Non-pigmented ciliary epithelial cell (primary cell): ENCODE measurements at places on chromosomes 7 and 10.

DNA sequence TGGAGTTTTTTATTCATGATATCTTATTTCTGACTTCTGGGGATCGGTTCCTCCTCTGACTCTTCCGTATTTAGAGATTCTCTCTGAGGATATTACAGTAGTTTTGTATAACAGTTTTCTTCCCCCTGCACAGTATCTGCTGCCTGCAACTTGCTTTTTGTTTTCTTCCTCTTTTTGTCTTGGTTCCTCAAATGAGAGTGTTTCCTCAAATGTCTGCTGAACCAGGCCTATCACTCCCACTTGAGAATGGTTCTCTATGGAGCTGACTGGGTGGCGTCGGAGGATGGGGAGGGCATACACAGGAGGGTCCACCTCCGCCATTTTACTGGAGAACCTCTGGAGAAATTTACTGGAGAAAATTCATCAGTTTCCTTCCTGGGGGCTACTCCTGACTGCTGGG, 27.7 kb downstream of the ARHGAP22 start:
- no peak for DNase-seq

GRCh38 chr10:63384001-63384400, 81.8 kb downstream of the JMJD1C start:
- DNase-seq, result no peak

DNA sequence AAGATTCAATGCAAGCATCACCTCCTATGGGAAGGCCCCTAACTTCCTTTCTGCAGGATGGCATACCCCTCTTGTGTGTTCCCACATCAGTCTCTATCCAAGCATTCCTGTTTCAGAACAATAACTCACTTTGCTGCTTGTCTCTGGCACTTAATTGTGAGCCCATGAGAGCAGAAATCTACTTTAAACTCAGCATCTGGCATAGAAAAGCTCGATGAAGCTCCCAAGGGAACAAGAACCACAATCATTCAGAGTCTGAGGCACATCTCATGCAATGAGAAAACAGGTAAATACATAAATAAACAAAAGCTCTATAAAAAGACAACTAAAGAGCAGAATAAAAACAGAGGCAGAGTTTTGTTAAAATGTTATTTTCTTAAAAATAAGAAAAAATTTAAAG, 66.2 kb downstream of the VPS41 start:
- DNase-seq, result no peak

DNA sequence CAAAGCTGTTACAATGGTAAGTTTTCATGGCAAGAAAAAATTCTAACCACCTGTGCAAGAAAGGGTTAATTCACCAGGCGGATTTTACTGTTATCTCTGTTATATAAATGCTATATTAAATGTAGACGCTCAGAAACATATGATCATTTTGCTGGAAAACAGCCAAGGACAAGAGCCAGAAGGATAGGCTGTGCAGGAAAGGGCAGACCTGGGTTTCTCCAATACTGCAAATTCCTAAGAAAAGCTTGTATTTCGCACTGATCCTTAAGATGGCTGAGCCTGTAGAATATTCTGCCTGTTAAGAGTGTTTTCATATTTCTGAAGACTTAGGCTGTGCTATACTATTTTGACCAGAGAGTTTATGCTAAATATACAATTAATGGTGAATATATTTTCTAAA, 564.1 kb upstream of the KCND2 start:
- no peak for DNase-seq

- no peak for DNase-seq
These were observed 282.9 kb upstream of the LYZL1 start for GRCh38 chr10:29005988-29006387.

DNA sequence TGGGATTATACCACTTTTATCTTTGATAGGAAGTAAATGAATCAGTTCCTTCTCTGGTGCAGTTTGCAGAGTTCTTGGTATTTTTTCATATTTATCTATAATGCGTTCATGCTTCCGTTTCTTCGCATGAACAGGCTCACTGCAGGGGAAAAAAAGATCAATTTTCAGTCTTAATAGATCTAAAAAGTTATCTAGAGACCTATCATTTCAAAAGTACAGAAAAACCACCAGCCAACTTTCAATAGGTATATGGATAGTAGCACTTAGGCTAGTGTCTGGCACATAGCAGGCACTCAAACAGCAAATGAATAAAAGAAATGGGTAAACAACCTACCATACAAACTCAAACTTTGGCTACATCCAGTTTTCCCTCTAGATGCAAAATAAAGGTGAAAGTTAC, 5.5 kb downstream of the NOC3L start:
- no peak for DNase-seq

DNA sequence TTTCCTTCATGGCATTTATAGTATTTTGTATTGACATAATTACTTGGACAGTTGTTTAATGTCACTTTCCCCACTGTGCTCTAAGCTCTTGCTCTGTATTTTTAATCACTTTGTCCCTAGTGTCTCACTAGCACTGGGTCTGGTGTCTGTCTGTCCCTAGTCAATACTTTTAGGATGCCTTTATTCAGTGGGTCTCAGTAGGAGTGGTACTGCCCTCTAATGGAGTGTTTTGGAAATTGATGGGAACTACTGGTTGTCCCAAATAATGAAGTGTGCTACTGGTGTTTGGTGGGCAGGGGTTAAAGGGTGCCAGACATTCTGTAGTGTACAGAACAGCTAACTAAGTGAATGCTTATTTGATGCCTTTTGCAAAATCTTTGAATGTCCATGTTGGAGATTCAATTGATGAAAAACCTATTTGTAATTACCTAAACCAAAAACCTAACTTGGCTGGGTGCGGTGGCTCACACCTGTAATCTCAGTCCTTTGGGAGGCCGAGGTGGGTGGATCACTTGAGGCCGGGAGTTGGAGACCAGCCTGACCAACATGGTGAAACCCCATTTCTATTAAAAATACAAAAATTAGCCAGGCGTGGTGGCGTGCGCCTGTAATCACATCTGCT, 33.3 kb downstream of the CDK14 start:
- DNase-seq, result no peak

DNA sequence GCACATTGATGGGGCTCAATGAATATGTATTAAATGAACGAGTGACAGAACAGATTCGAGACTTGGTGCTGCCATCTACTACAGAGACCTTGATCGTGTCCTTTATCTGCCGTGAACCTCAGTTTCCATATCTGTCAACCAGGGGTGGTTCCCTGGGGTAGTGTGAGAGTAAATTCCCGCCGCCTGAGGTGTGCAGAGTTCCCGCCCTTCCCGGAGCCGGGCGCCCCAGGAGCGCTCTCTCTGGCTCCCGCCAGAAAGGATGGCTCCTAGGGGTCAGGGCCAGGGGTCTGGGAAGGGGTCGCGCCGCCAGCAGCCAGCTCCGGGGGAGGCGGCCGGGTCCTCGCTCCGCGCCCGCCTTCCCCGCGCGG, 333 bp upstream of the PLCE1 start:
- DNase-seq, result no peak
